Spinal cord (tissue), 10 donors: ENCODE measurements at places on chromosomes 2 and 18. TPM values are rescaled to one million over a fixed set of nuclear protein-coding genes. Genes with fewer than 3 reads are reported as not detected.
A peak's percentile ranks its signal among the peaks of the same experiment; 100 is the strongest.

DNA sequence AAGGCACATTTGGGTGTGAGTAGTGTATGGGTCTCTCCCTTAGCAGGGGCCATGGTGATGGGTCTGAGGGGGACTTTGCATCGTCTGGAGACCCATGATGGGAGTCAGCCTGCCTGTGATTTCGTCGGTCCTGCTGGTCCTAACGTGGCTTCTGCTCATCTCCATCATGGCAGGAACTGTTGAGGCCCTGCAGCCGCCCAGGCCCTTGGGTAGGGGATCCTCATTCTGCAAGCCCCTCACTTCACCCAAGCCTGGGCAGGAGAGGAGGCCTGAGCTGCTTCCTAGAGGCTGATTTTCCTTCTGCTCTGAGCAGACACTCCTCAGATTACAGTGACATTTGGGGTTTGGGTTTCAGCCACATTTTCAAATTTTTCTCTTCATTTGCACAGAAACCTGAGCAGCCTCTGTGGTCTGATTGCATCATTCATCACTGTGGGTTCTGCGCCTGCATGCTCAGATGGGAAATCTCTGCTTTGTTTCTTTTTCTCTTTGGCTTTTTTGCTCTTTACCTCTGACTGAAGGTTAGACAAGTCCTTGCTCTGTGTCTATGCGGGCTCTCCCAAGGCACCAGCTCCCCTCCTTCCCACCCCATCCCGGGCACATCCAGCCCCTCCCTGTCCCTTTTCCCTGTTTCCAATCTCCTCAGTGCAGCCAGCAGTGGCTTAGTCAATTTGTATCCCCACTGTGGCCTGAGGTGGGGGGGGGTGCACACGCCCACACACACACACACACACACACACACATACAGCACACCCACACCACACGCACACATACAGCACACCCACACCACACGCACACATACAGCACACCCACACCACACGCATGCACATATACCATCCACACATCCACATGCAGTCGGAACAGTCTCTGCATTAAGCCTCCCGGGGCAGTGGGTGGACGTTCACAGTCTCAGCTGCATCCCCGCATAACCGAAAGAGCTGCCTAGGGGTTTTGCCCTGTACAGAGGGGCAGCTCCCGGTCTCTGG is 305.4 kb upstream of the HS6ST1 start:
- DNase-seq: no peak
- no peak overlapping the region for H3K4me3 ChIP-seq
- no peaks in the 10 kb centered on the region for H3K36me3 ChIP-seq
- no peak overlapping the region for H3K27ac ChIP-seq
- no peaks in the 10 kb centered on the region for H3K27me3 ChIP-seq

DCDC2C gene
- 0.73 TPM for polyA plus RNA-seq

AFF3 gene
- 31.5 TPM for polyA plus RNA-seq

DNA sequence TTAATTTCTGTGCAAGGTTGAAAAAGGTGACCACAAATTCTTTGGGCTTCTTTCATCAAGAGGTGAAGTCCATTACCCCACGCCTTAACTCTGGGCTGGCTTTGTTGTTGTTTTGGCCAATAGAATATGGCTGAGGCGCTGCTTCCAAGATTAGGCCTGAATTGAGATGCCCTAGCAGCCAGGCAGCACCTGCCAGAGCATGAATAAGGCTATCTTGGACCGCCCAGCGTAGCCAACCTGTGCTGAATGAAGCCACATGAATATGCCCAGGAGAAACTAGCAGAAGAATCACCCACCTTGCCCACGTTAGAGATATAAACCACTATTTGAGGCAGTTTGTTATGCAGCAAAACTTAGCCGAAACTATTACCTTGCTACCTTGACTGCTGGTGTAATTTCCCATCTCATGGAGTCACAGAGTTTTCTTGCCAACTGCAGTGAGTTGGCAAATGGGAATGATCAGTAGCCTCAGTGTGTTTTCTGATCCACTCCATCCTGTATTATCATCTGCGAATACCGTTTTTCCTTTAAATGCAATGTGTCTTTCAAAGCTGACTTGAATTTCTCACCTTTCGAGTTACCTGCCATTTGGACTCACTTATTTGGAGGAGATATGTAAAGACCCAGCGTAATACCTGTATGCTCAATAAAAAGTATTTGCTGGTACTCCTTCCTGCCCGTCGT is 679 bp downstream of the TSGA10 start:
- DNase-seq: no peak
- H3K4me3 ChIP-seq: peak overlapping the region; percentile 88
- peak overlapping the region; percentile 81 for H3K27ac ChIP-seq

DNA sequence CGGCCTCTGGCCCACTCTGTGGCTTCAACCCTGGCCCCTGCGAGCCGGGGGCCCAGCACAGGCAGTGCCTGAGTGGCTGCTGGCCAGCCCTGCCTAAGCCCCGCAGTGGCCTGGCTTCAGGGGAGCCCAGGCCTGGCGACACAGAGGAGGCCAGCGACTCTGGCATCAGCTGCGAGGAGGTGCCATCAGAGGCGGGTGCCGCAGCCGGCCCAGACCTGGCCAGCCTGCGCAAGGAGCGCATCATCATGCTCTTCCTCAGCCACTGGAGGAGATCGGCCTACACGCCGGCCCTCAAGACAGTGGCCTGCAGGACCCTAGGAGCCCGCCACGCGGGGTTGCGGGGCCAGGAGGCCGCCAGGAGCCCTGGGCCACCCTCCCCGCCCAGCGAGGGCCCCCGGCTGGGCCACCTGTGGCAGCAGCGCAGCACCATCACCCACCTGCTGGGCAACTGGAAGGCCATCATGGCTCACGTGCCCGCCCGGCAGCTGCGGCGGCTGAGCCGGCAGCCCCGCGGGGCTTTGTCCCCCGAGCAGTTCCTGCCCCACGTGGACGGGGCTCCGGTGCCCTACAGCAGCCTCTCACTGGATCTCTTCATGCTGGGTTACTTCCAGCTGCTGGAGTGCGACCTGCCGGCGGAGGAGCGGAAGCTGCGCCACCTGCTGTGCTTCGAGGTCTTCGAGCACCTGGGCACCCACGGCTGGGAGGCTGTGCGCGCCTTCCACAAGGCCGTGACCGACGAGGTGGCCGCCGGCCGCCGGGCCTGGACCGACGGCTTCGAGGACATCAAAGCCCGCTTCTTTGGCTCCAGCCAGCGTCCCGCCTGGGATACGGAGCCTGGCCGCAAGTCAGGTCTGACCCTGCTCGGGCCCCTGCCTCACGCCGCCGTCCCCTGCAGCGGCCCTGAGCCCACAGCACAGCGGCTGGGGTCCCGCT is 7.5 kb upstream of the KLHL30 start:
- H3K27me3 ChIP-seq: no peaks in the 10 kb centered on the region
- peaks cover 11% of the 10 kb centered on the region for H3K4me1 ChIP-seq
- H3K4me3 ChIP-seq: no peak overlapping the region
- H3K27ac ChIP-seq: no peak overlapping the region
- DNase-seq: no peak

DNA sequence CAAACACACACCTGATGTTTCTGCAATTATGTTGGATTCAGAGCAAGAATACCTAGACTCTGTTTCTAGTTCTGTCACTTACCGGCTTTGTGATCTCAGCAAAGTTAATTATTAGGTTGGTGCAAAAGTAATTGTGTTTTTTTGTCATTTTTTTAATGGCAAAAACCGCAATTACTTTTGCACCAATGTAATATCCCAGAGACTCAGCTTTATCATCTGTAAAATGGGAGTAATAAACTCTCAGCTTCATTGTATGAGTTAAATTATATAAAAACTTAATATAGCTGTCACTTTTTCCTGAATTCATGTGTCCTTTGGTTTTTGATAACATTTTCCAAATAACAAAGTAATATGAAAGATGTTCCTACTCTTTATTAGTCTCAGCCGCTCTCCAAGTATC is 251.7 kb downstream of the TRIB2 start:
- no peak overlapping the region for H3K4me3 ChIP-seq
- no peak overlapping the region for H3K27ac ChIP-seq
- no peaks in the 10 kb centered on the region for H3K27me3 ChIP-seq

AQP12A gene
- not detected for polyA plus RNA-seq

HOXD12 gene
- not detected for polyA plus RNA-seq

- no peaks in the 10 kb centered on the region for H3K27me3 ChIP-seq
- no peaks in the 10 kb centered on the region for H3K36me3 ChIP-seq
Measured at GRCh38 chr2:179417436-179417949, 152.9 kb upstream of the SESTD1 start.

- no peak for DNase-seq
- peaks cover 17% of the 10 kb centered on the region for H3K4me1 ChIP-seq
- no peak overlapping the region for H3K27ac ChIP-seq
- H3K4me3 ChIP-seq: no peak overlapping the region
- no peaks in the 10 kb centered on the region for H3K36me3 ChIP-seq
- peaks cover 20% of the 10 kb centered on the region for H3K27me3 ChIP-seq
Measured at GRCh38 chr2:467543-467891, 179.6 kb upstream of the ALKAL2 start.

MOB1A gene
- polyA plus RNA-seq: 35.5 TPM

DNA sequence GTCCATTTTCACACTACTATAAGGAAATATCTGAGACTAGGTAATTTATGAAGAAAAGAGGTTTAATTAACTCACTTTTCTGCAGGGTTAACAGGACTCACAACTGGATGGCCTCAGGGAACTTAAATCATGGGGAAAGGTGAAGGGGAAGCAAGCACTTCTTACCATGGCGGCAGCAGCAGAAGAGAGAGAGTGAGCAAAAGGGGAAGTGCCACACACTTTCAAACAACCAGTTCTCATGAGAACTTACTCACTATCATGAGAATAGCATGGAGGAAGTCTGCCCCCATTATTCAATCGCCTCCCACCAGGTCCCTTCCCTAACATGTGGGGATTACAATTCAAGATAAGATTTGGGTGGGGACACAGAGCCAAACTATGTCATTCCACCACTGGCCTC is 55.1 kb upstream of the NETO1 start:
- no peak for DNase-seq
- H3K27me3 ChIP-seq: no peaks in the 10 kb centered on the region
- no peak overlapping the region for H3K4me3 ChIP-seq
- no peaks in the 10 kb centered on the region for H3K36me3 ChIP-seq
- no peak overlapping the region for H3K27ac ChIP-seq

NDUFV2 gene
- 142 TPM for polyA plus RNA-seq

GRCh38 chr2:6301426-6301825 is 564.3 kb downstream of the CMPK2 start:
- no peaks in the 10 kb centered on the region for H3K36me3 ChIP-seq
- no peak for DNase-seq
- H3K27ac ChIP-seq: no peak overlapping the region
- no peak overlapping the region for H3K4me3 ChIP-seq
- H3K4me1 ChIP-seq: no peaks in the 10 kb centered on the region
- H3K27me3 ChIP-seq: no peaks in the 10 kb centered on the region

DNA sequence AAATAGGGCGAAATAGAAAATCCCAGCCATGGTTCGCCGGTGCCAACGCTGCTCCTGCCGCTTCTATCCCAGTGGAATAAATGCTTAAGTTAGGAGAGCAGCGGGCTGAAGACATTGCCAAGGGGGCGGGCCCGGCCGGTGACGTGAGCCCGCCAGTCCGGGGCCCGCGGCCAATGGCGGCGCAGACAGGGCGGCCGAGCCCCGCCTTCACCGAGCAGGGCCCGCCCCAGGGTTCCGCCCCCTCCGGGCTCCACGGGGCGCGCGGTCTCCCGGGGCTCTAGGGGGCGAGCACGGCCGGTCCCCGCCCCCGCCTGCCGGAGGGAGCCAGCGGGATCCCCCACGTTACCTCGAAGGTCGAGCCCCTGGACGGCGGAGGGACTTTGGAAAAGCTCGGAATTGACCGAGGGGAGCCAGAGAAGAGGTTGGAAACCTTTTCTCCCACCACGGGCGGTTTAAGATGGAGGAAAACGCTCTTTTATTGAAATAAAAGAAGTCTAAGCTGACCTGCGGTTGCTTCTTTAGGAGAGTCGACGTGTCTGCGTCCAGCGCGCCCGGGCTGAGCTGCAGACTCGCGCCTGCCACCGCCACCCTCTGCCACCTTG is at the start of gene EPHA4:
Gene EPHA4 (minus strand): TSS at position 86 of the 602 bp plus-strand sequence. CDS start 56 bp downstream, at position 30.
- H3K36me3 ChIP-seq: no peaks in the 10 kb centered on the region
- peak within 1 kb of the TSS; percentile 88 for H3K4me3 ChIP-seq
- H3K27ac ChIP-seq: peak within 1 kb of the TSS; percentile 92
- H3K27me3 ChIP-seq: peaks cover 11% of the 10 kb centered on the region
- peak; percentile 98 for DNase-seq

DNA sequence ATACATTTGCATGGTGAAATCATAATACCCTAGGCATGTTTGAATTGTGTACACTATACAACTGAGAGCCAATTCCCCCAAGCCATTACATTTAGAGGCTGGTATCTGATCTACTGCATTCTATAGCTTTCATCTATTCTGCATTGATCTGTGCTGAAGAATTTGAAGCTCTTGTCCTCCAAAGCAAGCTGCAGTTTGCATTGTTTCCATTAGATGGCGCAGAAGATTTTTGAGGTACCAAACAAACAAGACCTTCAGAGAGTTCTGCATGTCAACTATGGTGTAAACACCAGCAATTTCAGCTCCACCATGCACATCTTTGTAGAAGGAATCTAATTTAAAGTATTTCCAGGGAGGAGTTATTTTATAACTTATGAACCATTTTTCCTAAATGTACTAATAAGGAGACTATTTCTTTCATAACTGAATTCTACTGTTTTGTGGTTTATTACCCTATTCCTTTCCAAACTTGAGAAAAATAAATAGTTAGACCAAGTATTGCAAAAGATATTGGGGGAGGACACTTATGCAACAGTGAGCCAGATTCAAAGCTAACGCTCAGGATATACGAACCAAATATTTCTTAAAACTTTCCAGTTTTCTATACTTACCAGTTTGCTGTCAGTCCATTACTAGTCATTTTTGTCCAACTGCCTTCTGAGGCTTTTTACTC is 761.8 kb upstream of the ACVR2A start:
- H3K27me3 ChIP-seq: no peaks in the 10 kb centered on the region
- no peak overlapping the region for H3K4me3 ChIP-seq
- H3K27ac ChIP-seq: no peak overlapping the region
- no peaks in the 10 kb centered on the region for H3K4me1 ChIP-seq
- DNase-seq: peak; percentile 81

PCARE gene
- not detected for polyA plus RNA-seq

DNA sequence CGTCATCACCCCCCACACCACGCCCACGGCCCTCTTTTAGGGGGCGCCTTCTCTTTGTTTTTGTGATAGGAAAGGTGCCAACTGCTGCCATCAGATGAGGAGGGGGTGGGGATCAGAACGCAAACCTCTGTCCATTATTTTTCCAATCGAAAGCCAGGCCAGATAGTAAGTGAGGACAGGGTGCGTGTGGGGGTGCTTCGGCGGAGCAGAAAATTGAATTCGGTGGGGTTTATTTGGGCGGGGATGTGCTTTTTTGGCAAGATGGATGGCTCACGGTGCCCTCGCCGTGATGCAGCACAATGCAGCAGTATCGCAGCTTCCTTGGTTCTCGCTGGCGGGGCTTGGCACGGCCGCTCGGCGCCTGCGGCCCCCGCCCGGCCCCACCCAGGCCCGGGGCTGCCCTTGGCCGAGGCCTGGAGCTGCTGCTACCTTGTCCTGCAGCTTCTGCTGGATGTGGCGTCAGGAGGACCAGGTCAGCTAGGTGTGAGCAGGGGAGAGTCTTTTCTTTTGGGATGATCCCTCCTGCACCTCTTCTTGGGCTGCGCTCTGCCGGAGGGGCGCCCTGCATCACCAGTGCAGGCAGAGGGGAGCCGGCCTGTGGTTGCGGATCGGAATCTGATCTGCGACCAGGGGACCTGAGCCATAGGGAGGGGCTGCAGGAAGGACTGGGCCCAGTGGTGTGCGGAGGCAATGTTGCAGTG is 1.3 kb downstream of the SPTBN1 start:
- DNase-seq: peak; percentile 80
- no peaks in the 10 kb centered on the region for H3K27me3 ChIP-seq
- no peaks in the 10 kb centered on the region for H3K36me3 ChIP-seq
- peak overlapping the region; percentile 94 for H3K27ac ChIP-seq
- peak overlapping the region; percentile 89 for H3K4me3 ChIP-seq
- H3K4me1 ChIP-seq: peaks cover 15% of the 10 kb centered on the region

NEURL3 gene
- 0.57 TPM for polyA plus RNA-seq

SPHKAP gene
- polyA plus RNA-seq: 8.5 TPM

- H3K4me3 ChIP-seq: no peak overlapping the region
- H3K27me3 ChIP-seq: no peaks in the 10 kb centered on the region
Measured at GRCh38 chr18:63339920-63340484, 20.4 kb upstream of the BCL2 start.
